ENCODE measurements at places on chromosomes 3 and 15.
A peak's percentile ranks its signal among the peaks of the same experiment; 100 is the strongest.

DNA sequence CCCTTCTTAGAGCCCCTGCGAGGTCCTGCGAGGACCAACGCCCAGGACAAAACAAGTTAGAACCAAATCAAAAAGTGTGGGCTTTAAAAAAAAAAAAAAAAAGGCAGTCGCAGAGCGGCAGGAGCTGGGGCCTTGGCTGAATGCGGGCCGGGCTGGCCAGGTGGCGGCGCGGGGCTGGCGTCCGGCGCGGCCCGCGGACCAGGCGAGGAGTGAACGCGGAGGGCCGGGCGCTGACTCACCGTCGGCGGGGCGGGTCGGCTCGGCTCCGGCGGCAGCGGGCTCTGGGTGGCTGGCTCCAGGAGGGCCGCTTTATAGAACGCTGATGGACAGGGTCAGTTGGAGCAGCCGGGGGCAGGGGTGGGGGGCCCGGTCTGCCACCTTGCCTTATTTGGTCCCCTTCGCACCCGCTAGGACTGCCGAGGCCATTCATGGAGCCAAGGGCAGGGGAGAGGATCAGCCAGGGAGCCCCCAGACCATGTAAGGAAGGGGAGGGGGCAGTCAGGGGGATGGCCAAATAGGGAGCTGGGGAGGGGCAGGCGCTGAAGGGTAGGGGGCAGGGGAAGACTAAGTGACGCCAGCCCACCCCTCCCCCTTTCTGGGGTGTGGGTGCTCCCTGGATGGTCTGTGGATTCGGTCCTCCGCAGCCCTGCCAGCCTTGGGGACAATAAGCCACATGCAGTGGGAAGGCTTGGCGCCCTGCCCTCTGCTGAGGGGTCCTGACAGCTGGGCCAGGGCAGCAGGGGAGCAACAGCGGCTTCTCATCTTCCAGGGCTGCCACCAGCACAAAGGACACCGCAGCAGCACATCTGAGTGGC lies at the start of gene ACTC1:
Gene ACTC1 (minus strand): TSS at position 283 of the 815 bp plus-strand sequence. CDS start 741 bp downstream, outside the sequence.
- no peak for DNase-seq

DNA sequence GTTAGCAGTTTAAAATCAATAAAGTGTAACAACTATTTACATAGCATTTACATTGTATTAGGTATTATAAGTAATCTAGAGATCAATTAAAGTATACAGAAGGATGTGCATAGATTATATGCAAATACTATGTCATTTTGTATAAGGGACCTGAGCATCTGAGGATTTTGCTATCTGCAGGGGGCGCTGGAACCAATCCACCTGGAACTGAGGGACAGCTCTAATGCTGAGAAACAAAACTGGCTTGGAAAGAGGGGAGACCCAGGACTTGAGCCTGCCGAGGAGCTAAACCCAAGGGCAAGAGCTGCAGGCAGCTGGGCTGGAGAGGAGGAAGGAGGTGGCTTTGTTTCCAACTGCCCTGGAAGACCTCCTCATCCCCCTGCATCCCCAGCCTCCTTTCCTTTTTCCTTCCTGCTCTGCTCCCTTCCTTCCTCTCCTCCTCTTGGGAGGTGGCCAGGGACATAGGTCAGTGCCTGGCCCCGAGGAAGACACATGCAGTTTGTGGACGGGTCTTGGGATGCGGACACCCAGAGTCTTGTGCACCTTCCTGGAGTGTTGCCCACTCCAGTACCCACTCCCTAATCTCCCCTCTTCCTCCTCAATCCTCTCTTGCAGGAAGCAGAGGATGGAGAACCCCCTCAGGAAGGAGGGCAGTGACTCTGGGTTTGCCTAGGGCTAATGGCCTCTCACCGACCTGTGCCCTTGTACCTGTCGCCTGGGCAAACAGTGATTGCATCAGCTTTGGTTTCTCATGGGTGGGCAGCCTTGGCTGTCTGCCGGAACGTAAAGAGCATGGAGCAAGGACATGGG lies 825 bp upstream of the RTP3 start:
- peak; percentile 76 for DNase-seq

DNA sequence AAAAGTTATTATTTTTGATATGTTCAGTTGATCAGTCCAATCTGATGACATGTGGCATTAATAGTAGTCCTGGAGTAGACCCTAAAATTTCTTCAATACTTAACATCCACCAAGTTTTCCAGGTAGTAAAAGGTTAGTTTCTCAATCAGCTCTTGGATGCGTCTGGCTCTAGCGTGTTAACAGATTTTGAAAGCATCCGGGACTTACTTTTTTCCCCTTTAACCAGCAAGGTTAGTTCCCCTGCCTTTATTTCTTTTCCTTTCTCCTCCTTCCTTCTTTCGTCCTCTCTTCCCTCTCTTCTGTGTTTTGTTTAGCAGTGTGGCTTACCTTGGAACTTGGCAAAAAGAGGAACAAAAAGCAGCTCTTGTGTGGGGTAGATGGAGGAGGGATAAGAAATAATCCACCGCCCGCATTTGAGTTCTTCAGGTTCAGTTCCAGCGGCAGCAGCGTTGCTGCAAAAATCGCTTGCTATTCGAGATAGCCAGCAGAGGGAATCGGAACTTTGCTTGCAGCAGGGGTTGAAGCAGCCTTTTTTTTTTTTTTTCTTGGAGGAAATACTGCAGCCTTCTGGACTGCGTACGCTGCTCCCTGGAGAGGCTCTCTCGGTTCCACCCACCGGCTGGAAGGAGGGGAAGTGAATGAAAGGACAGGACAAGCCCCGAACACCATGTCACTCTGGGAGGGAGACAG lies at the start of gene RBMS3:
Gene RBMS3 (plus strand): TSS at position 668 of the 690 bp plus-strand sequence.
- DNase-seq, result peak; percentile 60

GRCh38 chr15:45402955-45403877 lies 24.9 kb upstream of the GATM start:
- peak; percentile 70 for DNase-seq

DNA sequence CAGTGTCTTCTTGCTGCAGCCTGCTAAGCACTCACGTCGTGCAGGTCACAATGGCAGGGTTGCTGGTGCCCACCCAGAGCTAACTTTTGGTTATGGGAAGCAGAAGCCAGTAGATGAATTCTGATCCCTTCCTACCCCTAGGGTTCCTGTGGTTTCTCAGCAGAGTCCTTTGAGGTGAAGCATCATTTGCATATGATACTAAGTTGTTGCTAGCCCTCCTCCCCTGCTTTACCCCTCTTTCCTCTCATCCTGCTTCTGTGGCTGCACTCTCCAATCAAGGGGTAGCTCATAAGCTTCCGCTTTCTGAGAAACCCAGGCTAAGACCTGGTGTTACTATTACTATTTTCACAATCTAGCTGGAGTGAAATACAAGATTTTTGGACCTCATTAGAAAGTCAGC lies 22.1 kb upstream of the HEG1 start:
- no peak for DNase-seq

DNA sequence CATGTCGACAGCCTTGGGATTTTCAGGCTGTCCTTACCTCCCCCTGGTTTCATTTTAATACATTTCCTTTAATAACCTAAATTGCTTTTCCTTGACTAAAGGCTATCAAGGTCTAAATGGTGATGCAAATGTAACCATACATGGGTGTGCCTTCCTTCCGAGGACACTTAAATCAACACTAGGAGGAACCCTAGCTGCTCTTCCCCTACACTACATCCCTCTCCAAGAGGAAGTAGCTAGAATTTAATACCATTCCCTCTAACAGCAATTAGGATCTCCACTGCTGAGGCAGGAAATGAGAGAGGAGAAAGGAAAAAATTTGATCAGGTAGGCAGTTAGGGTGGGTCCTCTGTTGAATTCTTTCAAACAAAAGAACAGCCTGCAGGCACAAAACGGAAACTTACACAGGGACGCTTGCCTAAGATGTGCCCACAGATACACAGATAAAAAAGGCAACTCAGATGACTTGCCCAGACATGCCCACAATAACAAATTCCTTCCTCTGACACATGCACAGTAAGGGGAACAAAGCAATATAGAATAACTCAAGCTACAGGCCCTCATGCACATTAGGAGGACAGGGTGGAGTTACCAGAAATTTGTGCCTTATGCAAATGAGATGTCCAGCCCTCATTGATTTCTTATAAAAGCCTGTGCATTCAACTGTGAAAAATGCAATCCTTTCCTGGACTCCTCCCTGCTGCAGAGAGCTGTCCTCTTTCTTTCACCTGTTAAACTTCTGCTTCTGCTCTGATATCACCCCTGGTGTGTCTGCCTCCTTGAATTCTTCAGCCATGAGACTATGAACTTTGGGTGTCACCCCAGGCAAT lies 1024.4 kb upstream of the CADM2 start:
- DNase-seq, result no peak

GRCh38 chr15:45641374-45641781 lies 6.5 kb downstream of the SQOR start:
- peak; percentile 68 for DNase-seq

- DNase-seq, result peak; percentile 15
Observed at GRCh38 chr15:68994149-68994548, 20.3 kb upstream of the NOX5 start.

DNA sequence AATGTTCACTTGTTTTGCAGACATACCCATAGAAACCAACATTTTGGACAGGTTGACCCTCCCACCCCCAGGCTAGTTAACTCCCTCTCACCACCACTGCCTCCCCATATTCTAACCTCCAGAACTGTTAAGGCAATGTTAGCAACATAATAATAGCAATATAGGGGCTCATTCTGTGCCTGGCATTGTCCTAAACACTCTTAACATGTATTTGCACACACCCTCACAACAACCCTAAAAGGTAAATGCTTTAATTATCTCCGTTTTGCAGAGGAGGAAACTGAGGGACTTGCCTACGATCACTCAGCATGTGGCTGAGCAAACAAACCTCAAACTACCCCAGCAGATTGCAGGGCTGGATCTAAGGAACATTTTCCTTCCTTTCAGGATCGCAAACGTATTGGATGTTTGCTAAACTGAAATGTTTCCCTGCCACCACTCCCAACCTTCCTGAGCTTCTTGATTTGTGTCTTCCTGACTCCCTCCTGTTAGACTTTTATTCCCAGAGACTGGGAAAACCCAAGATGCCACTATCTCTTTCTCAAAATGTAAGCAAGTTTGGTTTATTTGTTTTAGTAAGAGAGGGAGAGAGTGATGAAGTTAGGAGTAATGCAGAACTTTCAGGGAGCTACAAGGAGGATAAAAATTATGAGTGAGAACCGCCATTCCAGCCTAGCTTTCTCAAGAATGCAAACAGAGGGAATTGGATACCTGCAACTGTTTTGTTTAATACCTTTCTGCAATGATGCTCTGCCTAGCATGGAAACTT lies 1.3 kb downstream of the SCG5 start:
- DNase-seq, result no peak

- no peak for DNase-seq
Observed at GRCh38 chr3:21509731-21510470, 241.1 kb downstream of the ZNF385D start.

- no peak for DNase-seq
Observed at GRCh38 chr15:42604894-42605744, 29.7 kb downstream of the STARD9 start.

GRCh38 chr3:98008855-98009254 lies 26.3 kb downstream of the GABRR3 start:
- no peak for DNase-seq

GRCh38 chr3:190325923-190326322 lies 3.7 kb upstream of the CLDN1 start:
- no peak for DNase-seq

- DNase-seq, result no peak
Observed at GRCh38 chr3:48057521-48057920, 41.3 kb upstream of the MAP4 start.

- no peak for DNase-seq
Observed at GRCh38 chr3:24562895-24563294, 68.2 kb upstream of the THRB start.

DNA sequence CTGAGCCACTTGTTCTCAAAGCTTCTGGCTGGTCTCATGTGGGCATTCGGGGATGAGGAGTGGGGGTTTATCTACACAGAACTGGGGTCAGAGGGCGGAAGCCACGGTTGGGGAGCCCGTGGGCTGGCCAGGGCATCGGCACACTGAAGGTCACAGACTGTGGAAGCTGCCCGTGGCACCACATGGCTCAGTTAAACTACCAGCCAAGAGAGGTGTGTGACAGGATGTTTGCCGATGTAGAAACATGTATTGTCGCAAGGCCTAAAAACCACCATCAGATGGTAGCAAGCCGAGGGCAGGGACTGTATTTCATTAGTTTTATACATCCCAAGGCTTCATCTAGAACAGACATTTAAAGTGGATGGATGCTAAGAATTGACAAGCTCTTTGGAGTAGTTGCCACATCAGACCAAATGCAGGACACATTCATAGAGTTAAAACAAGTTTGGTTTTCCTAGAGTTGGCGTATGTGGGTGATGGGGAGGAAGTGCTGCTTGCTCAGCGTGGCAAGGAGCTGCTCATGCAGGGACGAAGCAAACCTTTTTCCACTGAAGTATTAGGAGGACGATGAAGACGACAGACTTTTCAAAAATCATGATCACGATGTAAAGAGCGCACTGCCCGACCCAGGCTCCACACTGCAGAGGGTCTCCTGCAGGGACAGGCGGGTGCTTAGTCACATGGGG lies 9.6 kb upstream of the MUSTN1 start:
- peak; percentile 91 for DNase-seq

DNA sequence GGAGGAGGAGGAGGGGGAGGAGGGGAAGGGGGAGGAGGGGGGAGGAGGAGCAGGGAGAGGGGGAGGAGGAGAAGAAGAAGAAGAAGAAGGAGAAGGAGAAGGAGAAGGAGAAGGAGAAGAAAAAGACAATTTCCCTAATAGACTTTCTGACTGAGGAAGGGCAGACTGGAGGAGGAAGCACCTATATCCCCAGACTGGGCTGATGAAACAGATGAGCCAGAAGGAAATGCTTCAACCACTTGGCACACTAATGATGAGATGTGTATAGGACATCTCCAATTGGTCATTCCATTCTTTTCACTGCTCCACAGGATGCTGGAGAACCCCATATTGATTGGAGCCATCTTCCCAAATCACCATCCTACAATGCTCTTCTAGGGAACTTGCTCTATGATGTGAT lies 69.9 kb downstream of the LYZL4 start:
- DNase-seq, result no peak

GRCh38 chr15:35827911-35828310 lies 281.9 kb upstream of the DPH6 start:
- no peak for DNase-seq

DNA sequence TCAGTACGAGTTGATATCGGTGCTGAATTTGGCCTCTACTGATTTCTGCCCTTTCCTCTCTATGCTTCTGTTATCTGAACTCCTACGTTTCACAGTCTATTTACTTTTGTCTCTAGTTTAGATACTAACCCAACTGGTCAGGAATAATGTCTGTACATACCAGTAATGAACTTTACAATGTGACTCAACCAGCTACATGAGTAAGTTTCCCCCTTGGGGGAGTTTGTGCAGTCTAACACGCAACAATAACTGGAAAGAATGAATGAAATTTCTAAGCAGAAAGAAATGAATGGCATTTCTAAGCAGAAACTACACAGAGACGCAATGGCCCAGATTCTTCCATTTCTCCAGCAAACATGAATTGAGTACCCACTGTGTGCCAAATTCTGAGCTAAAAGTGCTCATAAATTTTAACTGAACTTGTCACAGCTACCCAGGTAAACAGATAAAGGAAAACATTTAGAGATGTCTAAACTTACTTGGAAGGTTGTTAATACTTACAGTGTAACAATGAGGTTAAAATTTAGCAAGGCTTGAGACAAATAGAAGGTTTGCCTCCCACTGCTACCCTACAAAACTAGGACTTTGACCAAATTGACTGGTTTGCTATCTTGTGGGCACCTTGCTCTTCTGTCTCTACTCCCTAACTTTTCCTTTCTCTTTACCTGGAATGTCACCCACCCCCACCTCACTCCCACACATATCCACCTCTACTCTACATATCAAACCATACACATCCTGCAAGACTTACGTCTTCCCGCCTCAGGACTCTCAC lies 11.6 kb downstream of the UPK1B start:
- no peak for DNase-seq

GRCh38 chr3:160018959-160019358 lies 30.3 kb downstream of the IL12A start:
- DNase-seq, result no peak

Data from left lobe of liver (tissue), 2 donors.